ENCODE measurements at places on chromosomes 7 and 10.

DNA sequence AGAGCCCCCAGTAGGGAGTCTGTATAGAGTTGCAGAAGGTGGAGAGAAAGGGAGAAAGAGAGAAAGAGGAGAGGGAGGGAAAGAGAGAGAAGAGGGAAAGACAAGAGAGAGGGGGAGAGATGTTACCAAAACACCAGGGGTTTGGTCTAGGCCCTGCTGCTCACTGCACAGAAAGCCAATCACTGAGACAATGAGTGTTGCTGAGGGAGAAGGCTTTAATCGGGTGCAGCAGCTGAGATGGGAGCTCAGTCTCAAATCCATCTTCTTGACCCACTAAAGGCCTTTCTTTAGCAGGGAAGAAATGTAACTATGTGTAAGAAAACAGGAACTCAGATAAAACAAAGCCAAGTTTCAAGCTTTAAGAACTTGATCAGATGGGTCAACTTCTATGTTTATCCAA lies 198.2 kb upstream of the FOXK1 start:
- DNase-seq = no peak

DNA sequence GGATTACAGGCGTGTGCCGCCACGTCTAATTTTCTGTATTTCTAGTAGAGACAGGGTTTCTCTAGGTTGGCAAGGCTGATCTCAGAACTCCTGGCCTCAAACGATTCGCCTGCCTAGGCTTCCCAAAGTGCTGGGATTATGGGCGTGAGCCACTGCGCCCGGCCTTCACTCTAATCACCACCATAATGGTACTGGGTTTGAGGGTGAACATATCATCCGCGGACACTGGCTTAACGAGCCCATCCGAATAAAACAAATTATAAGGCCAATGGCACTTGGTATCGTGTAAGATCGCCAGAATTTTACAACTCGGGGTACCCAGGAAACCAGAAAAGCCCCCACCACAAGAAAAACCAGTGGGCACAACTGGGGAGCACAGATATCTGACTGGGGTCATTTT lies 580 bp downstream of the FAM200A start:
- no peak for DNase-seq

DNA sequence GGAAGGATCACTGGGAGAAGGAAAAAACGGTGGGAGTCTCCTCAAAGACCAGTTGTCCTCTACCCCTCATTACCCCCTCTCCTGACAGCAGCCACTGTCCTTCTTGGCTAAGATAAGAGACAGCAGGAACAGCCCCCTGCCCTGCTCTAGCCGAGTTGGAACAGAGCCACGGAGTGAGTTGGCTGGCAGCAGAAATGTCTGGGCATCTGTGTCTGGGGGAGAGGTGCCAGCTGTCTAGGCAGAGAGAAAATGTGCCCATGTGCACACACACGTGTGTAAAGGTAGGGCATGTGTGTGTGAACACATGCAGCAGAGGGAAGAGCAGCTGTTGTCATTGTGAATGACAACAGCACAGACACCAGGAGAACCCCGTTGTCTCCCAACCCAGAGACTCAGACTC lies 9.4 kb upstream of the HILPDA start:
- no peak for DNase-seq

GRCh38 chr10:74738052-74738451 lies 88.3 kb upstream of the KAT6B start:
- DNase-seq = no peak

- no peak for DNase-seq
These were observed 1.4 kb downstream of the ZMIZ1 start for GRCh38 chr10:79070081-79070605.

GRCh38 chr7:105974471-105974870 lies 11.4 kb downstream of the CDHR3 start:
- DNase-seq = no peak

- no peak for DNase-seq
These were observed 39.9 kb downstream of the CHN2 start for GRCh38 chr7:29234438-29234837.
